SHP77 treated with DMSO at 0.1 percent for 48 hours (cell line): ENCODE measurements at places on chromosomes 11 and 22.

DNA sequence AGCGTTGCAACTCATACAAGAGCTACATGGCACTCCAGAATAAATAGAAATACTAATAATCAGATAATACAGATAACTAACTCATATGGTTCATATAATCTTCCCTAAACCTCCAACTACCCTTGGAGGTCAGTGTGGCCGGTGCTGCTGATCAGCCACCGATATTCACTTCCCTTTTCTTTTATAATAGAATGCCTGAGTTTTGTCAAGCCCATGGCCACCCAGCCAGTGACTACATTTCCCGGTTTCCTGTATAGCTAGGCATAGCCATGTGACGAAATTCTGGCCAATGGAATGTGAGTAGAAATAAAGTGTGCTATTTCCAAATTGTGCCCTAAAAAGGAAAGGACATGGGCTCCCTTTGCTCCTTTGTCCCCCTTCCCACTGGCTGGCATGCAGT lies 5.9 kb upstream of the CAT start:
- DNase-seq = no peak

- DNase-seq = no peak
Measured at GRCh38 chr11:93744669-93745004, 3.2 kb downstream of the C11orf54 start.

- DNase-seq = no peak
Measured at GRCh38 chr11:31800398-31801265, 10.5 kb downstream of the PAX6 start.

DNA sequence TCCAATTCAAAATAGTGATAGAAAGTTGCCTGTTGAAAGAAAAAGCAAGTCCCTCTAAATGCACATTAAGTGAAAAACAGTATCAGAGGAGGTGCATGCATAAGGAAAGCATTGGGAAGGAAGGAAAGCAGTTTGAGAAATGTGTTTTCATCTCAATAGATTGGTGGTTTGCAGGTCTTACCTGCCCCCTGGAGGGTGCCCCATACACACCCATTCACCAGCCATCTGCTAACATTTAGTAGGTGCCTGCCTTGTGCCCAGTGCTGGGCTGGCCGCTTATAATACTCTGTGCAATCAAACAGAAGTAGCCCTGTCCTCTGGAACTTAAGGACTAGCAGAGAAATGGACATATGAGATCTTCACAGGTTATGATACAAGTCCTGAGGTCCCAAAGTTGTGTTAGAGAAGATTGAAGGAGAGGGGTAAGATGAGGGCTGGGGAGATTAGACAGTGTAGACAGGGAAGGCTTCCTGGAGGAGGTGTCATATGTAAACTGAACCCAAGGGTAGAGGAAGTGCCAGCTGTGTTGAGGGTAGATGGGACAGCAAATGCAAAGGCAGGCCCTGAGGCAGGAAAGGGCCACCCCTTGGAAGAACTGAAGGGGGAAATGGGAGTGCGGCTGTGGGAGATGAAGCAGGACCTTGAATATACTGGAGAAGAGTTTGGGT lies 184.2 kb downstream of the MN1 start:
- no peak for DNase-seq

- DNase-seq = no peak
Measured at GRCh38 chr22:37896939-37897338, 9.2 kb upstream of the MICALL1 start.

DNA sequence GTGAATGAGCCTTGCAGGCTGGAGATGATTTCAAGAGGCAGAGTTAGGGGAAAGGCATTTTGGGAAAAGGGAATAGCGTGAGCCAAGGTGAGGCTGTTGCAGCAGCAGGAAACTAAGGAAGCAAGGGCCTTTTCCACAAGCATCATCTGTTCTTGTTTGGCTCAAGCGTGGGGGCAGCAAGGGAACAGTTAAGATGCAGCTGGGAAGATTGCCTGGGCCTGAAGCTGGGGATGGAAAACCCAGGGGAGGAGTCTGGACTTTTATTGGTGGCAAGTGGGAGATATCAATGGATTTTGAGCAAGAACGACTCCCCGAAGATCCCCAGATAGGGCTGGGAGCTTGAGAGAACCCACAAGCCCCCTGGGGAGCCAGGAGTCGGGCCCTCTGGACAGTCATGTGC lies 27.3 kb upstream of the PICK1 start:
- DNase-seq = no peak

GRCh38 chr11:12143461-12144258 lies 33.3 kb downstream of the MICAL2 start:
- DNase-seq = no peak

- DNase-seq = no peak
Measured at GRCh38 chr11:35170503-35170902, 31.5 kb downstream of the CD44 start.

DNA sequence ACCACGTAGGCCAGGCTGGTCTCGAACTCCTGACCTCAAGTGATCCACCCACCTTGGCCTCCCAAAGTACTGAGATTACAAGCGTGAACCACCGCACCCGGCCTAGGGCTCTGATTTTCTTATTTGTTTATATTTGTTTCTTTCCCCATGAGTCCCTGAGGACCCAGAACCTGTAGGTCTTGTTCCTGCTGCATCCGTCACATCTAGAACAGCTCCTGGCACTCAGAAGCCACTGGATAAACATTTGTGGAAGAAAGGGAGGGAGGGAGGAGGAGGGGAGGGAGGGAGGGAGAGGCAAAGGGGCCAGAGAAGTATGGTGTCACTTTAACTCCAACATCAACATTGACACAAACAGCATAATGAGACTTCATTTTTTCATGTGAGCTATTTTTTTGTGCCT lies 67.7 kb downstream of the CELSR1 start:
- DNase-seq = no peak

DNA sequence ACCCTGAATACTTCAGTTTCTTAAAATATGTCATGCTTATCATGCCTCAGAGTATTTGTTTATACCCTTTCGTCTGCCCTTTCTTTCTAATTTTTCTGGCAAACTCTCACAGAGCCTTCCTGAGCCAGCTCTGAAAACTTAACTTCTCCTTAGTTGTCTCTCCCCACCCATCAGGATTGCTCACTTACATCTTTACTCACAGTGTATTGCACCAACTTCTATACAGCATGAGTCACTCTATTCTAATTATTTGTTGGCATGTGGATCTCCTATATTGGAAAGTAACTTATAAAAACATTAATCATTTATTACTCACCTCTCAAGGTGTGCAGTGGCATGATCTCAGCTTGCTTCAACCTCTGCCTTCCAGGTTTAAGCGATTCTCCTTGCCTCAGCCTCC lies 114.9 kb downstream of the FANCF start:
- DNase-seq = no peak

- no peak for DNase-seq
Measured at GRCh38 chr11:92376680-92377079, 152.1 kb downstream of the FAT3 start.

GRCh38 chr11:587978-588380 lies 11.7 kb downstream of the PHRF1 start:
- no peak for DNase-seq

DNA sequence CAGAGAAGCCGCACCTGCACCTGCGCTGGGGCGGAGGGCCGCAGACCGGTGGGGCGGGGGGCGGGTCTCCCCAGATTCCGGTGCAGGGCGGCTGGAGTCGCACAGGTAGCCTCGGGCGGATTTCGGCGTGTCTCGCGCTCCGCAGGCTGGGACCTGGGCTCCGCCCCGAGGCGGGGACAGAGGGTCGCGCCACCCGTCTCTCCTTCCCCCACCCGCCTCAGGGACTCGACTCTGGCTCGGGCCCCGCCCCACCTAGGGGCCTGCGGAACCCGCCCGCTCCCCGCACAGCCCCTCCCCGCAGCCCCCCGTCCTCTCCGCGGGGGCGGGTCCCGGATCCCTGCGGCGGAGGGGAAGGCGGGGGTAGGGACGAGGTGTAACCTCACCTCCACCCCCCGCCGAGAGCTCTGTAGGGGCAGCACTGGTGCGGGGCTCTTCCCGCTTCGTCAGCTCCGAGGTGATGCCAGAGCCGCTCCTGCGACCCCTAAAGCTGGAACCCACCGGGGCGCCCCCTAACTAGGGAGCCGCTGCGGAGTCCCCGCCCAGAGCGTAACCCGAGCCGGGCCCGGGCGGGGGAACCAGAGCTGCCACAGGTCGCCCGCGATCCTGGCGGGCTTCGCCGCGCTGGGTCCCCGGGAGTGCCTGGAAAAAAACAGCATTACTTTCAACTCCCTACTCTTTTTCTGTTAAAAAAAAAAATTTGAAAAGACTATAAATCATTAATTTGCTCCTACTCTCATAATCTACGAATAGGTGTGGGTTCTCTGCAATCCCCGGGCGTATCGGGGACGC lies at the start of gene SLC29A2:
SLC29A2 (minus strand) TSS at position 134 of the 789 bp plus-strand sequence. CDS start 169 bp downstream, outside the sequence.
- DNase-seq = peak; percentile 81

GRCh38 chr11:120180551-120181232 lies 30.1 kb upstream of the OAF start:
- DNase-seq = no peak

DNA sequence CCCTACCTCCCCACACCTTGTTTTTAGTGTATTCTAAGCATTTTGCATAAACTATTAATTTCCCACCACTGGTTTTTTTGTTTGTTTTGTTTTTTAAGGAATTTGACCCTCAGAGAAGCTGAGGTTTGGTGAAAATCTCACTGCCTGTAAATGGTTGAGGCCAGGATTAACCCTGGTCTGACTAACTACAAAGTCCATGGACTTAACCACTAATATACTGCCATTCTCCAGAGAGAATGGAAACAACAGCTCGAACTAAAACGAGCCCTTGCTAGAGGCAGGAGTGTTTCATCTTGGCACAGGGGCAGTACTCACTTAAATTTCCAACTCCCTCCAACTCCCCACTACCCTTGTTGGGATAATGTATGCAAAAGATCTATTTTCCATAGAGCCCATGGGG lies 3.0 kb downstream of the CTNND1 start:
- DNase-seq = no peak

DNA sequence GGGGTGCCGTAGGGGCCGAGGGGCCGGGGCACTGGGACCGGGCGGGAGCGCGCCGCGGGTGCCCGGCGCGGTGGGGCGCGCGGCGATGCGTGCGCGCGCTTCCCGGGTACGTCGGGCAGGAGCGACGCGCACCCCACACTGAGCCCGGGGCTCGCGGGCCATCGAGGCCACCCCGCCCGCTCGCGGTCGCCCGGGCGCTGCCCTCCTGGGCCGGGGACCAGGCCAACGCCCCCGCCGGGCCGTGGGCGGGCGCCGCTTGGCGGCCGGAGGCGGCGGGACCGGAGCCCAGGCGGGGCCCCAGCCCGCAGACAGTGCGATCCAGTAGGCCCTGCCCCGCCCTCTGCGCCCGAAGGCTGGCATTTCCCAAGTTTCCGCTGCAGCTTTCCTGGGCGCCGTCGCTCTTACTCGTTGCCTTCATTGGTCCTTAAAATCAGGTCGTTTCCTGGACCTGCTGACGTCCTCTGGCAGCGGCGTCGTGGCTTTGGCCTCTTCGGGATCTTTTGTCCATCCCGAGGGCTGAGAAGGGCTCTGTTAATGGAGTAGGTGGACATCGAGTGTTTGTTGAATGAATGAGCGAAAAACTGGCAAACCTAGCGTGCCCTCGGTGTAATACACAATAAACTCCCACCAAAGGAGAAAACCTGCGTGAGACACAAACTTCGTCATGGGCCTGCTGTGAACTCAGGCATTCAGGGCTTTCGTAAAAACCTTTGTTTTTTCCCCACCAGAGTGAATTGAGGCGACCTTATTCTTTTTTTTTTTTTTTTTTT lies 638 bp downstream of the PARVA start:
- DNase-seq = no peak

- DNase-seq = no peak
Measured at GRCh38 chr11:27553186-27553585, 46.6 kb upstream of the LIN7C start.

GRCh38 chr22:32776802-32777201 lies 24.7 kb upstream of the TIMP3 start:
- no peak for DNase-seq

DNA sequence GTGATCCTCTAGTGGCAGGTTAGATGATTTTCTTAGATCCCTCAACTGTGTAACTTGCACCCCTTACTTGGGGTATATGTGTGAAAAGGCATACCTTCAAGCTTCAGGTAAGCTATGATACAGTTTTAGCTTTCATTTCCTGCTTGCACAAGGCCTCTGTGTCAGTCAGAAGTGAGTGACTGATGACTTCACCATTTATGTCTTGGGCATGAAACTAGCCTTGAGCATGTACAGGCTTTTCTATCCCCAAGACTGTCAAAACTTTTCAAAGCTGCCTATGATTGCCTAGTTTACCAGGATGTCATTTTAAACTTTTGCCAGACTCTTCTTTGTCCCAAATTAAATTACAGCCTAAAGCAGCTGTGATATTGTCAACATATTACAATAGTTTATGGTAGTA lies 286.1 kb upstream of the CNTN5 start:
- DNase-seq = no peak

GRCh38 chr11:113514856-113515255 lies 39.7 kb upstream of the DRD2 start:
- DNase-seq = no peak

- no peak for DNase-seq
Measured at GRCh38 chr22:36356708-36357624, 30.8 kb downstream of the MYH9 start.

DNA sequence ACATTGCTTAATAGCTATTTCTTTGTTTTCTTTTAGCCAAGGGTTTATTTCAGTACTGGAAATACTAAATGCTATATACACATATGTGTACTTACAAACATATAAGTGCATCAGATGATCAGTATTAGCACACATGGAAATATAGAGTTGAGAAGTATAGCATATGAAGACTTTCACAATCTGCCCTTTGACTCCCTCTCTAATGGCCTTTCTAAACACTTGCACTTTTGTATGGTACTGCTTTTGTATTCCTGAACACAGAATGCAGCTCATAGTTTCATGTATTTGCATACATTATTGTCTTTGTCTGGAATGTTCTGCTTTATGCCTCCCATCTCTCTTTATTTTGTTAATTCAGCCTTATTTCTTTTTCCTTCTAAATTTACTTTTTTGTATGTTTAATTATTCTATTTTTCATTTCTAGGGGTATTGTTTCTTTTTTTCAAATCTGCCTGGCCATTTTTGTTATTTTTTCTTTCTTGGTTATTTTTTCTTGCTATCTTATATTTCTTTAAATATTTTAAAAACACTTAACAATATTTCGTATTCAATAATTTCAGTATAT lies 28.8 kb downstream of the ACER3 start:
- no peak for DNase-seq

DNA sequence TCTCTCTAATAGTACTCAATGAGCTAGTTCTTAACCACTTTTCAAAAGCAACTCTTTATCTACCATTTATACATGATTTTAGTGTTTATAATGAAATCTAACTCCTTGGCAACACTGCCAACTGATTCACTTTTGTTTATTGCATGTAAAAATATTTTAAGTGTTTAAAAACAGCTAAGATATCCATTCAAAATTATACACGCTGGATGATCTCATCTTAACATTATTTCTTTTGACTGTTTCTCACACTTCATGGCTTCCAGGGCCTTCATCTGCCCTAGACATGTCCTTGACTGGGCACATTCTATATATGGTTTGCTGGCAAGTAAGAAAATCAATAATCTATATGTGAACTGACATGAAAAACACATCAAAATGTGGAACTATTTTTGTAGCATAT lies 414.6 kb upstream of the LUZP2 start:
- no peak for DNase-seq

DNA sequence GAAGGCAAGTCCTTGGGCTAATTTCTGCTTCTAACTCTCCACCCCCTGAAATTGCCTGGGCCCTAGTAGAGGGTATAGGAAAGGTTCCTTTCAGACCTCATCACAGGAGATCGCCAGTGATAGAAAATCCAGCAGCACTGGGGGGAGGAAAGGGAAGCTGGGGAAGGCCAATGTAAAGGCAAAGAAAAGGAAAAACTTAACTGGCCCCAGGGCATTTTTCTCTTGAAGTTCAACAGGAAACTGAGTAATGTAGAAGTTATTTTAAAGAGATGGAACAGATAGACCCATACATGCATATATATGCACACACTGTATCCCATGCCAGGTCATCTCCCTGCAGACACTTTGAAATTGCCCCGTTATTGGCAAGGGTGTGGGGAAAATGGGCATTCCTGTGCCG lies 134.0 kb downstream of the TRIM44 start:
- DNase-seq = no peak
